ENCODE measurements at places on chromosomes 16 and 17. TPM values are rescaled to one million over a fixed set of nuclear protein-coding genes. Genes with fewer than 3 reads are reported as not detected.
A peak's percentile ranks its signal among the peaks of the same experiment; 100 is the strongest.

DNA sequence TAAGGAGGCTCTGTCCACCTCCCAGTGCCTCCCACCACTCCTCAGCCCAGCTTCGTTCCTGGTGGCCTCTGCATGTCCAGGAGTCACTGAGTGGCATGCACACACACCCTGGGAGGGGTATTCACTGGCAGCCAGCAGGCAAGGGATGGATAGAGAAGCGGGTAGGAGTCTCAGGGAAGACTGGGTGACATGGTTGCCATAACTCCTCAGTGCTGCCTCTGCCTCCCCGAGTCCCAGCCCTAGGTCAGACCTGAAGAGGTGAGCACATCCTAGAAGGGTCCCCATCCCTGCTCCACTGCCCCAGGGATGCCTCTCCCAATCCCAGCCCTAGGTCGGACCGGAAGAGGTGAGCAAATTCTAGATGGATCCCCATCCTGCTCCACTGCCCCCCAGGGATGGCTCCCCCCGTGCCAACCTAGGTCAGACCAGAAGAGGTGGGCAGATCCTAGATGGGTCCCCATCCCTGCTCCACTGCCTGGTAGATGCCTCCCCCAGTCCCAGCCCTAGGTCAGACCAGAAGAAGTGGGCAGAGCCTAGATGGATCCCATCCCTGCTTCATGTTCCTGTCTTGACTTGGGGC is 197.0 kb downstream of the IRF8 start:
- no peak for DNase-seq
- H3K27ac ChIP-seq, result no peak overlapping the region
- no peaks in the 10 kb centered on the region for H3K36me3 ChIP-seq
- no peak overlapping the region for H3K4me3 ChIP-seq
- no peaks in the 10 kb centered on the region for H3K4me1 ChIP-seq

CTRB1 gene
- total RNA-seq, result not detected

DNA sequence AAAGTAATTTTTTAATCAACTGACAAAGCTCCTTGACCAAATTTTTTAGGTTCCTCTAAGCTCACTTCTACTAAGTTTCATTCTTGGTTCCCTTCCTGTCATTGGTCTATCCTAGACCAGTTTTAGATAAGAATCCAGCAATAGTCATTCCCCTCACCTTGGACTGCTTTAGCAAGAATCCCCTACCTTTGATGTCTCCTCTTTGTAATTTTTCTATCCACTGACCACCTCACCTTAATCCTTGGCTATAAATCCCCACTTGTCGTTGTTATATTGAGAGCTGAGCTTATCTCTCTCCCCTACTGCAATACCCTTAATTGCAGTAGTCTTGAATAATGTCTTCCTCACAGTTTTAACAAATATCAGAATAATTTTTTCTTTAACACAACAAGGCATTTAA is 107.2 kb downstream of the USP32 start:
- H3K27ac ChIP-seq, result no peak overlapping the region
- DNase-seq, result no peak
- 0 out of 2 replicates have a peak, but pooled peaks cover 12% of the 10 kb centered on the region for H3K36me3 ChIP-seq

- DNase-seq, result peak; percentile 92
- peaks cover 57% of the 10 kb centered on the region for H3K4me1 ChIP-seq
- no peaks in the 10 kb centered on the region for H3K27me3 ChIP-seq
These were observed 45.9 kb downstream of the ABAT start for GRCh38 chr16:8720080-8720966.

- no peak overlapping the region for H3K27ac ChIP-seq
- no peaks in the 10 kb centered on the region for H3K36me3 ChIP-seq
- H3K4me3 ChIP-seq, result no peak overlapping the region
- H3K4me1 ChIP-seq, result no peaks in the 10 kb centered on the region
These were observed 35.2 kb downstream of the CIBAR2 start for GRCh38 chr16:85077039-85077438.

GRCh38 chr17:80545499-80545826 is 825 bp downstream of the RPTOR start:
- peak; percentile 39 for DNase-seq
- peaks cover 11% of the 10 kb centered on the region for H3K4me1 ChIP-seq
- H3K27ac ChIP-seq, result peak overlapping the region; percentile 82
- H3K4me3 ChIP-seq, result peak overlapping the region; percentile 98

DNA sequence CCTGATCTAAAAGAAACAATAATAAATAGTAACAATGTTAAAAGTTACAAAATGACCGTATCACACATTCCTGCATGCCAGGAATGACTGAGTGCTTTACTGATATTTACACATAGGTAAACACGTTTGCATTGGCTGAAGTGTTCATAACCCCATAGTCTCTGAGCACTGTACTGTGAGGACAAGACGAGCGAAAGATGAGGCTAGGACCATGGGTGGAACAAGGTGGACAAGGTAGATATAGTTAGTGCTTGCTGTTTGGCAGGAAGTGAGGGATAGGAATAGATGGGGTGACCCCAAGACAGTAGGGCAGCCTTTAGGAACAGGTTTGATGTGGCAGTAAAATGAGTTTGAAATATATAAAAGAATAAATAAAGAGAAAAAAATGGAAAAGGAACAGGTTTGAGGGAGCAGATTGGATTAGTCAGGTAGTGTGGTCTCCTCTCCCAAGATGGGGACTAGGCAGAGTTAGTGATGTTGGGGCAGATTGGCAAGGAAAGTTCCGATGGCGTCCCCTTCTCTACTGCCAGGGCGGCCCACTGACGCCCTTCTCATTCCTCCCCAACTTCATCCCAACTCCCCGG is 452 bp upstream of the E2F4 start:
- peaks cover 16% of the 10 kb centered on the region for H3K4me1 ChIP-seq
- H3K27ac ChIP-seq, result no peak overlapping the region
- peaks cover 29% of the 10 kb centered on the region for H3K36me3 ChIP-seq
- no peaks in the 10 kb centered on the region for H3K27me3 ChIP-seq

- H3K4me1 ChIP-seq, result no peaks in the 10 kb centered on the region
- DNase-seq, result no peak
- no peaks in the 10 kb centered on the region for H3K36me3 ChIP-seq
- H3K27ac ChIP-seq, result no peak overlapping the region
- no peaks in the 10 kb centered on the region for H3K27me3 ChIP-seq
These were observed 28.0 kb downstream of the NFAT5 start for GRCh38 chr16:69593751-69594255.

DNA sequence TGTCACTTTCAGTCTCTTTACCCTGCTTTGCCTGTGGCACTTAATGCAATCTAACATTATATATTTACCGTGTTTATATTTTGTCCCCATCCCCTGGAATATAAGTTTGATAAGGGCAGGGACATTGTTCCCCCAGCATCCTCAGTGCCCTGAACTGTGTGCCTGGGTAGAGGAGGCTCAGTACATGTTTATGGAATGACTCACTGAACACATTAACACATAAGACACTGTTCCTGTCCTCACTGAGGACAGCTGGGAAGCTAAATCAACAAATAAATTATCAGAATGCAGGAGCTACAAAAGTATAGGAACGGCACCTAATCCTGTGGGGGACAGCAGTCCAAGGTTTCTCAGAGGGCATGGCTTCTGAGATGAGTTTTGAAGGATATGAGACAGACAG is 27.8 kb downstream of the GRIN2A start:
- no peak for DNase-seq
- no peaks in the 10 kb centered on the region for H3K27me3 ChIP-seq
- no peaks in the 10 kb centered on the region for H3K4me1 ChIP-seq
- H3K4me3 ChIP-seq, result no peak overlapping the region

DNA sequence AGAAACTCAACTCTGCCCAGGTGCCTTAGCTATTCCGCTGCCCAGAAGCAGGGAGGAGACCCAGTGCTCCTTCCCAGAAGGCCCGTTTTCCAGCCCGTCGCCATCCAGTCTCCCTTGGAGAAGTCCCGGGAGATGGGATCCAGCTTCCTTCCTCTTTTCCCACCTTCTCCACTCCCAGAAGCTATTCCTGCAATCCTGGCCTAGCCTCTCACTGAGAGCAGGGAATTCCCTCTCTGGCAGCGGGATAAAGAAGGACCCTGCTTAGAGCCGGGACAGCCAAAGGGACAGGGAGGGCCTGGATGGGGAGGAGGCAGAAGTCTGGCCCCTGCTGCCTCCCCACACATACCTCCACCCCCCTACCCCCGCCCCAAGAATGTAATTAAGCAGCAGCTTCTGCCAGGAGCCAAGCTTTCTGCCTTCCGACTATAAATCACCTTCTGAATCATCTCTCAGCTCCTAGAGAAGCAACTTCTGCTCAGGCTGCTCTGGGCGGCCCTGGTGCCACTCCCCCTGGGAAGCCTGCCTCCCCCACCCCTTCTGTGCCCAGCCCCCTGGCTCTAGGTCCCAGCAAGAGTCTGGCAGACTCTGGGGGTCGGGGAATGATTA is 6.4 kb downstream of the WNT3 start:
- peaks cover 12% of the 10 kb centered on the region for H3K27me3 ChIP-seq
- no peak for DNase-seq

BCL7C gene
- total RNA-seq, result 30.3 TPM

CXCL16 gene
- total RNA-seq, result not detected

LHX1 gene
- total RNA-seq, result 0.43 TPM

DNA sequence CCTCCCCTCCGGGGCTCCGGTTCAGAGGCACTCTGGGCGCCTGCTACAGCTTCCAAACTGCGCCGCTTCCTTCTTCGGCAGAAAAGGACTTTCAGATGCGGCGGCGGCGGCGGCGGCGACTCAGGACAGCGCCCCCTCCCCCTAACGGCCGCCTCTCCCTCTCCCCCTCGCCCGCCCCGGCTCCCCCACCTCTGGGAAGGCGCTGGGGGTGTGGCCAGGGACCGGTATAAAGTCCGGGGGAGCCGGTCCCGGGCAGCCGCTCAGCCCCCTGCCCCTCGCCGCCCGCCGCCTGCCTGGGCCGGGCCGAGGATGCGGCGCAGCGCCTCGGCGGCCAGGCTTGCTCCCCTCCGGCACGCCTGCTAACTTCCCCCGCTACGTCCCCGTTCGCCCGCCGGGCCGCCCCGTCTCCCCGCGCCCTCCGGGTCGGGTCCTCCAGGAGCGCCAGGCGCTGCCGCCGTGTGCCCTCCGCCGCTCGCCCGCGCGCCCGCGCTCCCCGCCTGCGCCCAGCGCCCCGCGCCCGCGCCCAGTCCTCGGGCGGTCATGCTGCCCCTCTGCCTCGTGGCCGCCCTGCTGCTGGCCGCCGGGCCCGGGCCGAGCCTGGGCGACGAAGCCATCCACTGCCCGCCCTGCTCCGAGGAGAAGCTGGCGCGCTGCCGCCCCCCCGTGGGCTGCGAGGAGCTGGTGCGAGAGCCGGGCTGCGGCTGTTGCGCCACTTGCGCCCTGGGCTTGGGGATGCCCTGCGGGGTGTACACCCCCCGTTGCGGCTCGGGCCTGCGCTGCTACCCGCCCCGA is at the start of gene IGFBP4:
IGFBP4 (plus strand) TSS at position 255 of the 792 bp plus-strand sequence; CDS start at position 541, 286 bp downstream.
- peak within 1 kb of the TSS; percentile 49 for H3K4me3 ChIP-seq
- DNase-seq, result peak; percentile 55
- no peaks in the 10 kb centered on the region for H3K27me3 ChIP-seq
- H3K36me3 ChIP-seq, result no peaks in the 10 kb centered on the region
- peaks cover 9% of the 10 kb centered on the region for H3K4me1 ChIP-seq

- H3K4me1 ChIP-seq, result no peaks in the 10 kb centered on the region
- no peaks in the 10 kb centered on the region for H3K27me3 ChIP-seq
- H3K36me3 ChIP-seq, result no peaks in the 10 kb centered on the region
These were observed 112.0 kb downstream of the LITAF start for GRCh38 chr16:11474617-11475291.

RMI2 gene
- 33.0 TPM for total RNA-seq

MRPL12 gene
- 93.7 TPM for total RNA-seq

DNA sequence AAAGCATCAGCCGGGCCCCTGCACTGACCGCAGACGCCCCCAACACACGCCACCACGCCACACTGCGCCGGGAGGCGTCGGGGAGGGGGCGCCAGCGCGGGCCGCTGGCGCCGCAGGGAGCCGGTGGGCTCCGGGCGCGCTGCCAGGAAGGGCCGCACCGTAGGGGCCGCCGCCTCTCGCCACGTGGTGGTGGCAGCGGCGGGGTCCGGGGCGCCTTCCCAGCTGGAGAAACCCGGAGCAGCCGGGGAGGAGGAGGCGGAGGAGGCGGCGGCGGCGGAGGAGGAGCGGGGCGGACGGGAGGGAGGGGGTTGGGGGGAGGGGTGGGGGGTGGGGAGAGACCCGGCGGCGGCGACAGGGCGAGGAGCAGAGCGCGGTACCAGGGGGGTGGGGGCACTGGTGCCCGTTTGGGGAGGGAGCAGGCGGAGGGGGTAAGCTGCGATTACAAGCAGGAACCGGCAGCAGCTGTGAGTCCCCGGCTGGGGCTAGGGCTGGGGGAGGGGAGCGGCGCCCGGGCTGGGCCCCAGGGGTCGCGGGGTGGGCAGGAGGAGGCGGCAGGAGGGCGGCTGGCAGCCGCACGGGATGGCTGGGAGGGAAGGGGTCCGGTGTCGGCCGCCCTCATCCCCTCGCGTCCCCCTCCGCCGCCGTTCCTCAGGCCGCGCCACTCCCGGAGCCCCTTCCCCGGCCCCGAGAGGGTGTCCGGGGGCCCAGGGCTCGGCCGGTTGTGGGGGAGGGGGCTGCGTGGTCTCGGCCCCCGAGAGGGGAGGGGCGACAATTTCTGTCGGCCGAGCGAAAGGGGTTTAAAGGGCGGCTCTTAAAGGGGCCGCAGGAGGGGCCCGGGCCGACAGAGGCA is at the start of gene TBKBP1:
TBKBP1 (plus strand) TSS at position 431 of the 850 bp plus-strand sequence. CDS start 1,952 bp downstream, outside the sequence.
- H3K4me1 ChIP-seq, result peaks cover 27% of the 10 kb centered on the region
- H3K27ac ChIP-seq, result peak within 1 kb of the TSS; percentile 75
- peak; percentile 81 for DNase-seq
- H3K4me3 ChIP-seq, result peak within 1 kb of the TSS; percentile 98
- H3K36me3 ChIP-seq, result no peaks in the 10 kb centered on the region

DNA sequence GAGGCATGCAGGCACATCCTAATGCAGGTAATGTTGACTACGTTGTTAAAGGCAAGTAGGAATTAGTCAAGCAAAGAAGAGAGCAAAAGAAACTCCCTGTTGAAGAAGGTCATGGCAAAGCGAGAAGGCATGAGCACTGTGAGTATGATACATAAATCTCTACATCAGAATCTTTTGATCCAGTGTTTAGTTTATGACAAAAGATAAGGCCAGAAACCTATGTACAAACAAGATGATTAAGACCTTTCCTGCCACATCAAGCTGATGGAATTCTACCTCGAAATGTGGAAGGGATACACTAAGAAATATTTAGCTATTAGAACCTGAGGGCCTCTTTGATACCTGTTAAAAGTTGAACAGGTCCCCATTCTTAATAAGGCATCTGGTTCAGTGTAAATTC is 20.2 kb downstream of the SYCE1L start:
- H3K27ac ChIP-seq, result no peak overlapping the region
- H3K4me3 ChIP-seq, result no peak overlapping the region
- no peaks in the 10 kb centered on the region for H3K36me3 ChIP-seq
- no peak for DNase-seq

GCGR gene
- total RNA-seq, result 0.04 TPM

DNA sequence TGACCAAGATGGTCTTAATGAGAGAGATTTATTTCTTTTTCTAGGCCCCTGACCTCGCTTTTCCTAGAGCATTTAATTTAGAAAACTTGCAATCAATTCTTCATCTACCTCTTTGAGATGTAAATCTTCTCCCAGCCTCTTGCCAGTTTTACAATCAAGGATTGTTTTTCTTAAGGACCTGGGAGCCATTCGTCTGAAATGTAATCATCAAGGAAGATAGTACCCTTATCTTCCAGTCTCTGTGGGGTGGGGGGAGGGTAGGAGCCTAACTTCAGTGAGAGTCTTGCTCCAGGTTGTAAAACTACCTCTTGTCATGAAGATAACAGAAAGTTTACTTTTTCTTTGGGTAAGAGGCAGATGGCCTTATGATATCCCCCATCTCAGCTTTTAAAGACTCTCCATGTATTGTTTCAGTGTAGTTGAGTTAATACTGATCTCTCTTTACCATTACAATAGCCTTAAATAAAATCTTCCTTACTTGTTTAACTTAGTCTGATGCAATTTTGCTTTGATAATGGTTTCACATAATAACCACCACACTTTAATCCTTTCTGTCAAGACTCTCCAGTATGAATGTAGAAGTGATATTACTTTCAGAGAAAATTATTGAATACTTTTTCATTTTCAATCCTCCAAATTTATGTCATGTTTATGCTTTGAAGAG is 110.2 kb upstream of the CPHXL start:
- H3K4me1 ChIP-seq, result no peaks in the 10 kb centered on the region
- no peak for DNase-seq
- no peak overlapping the region for H3K27ac ChIP-seq
- H3K4me3 ChIP-seq, result no peak overlapping the region
- no peaks in the 10 kb centered on the region for H3K27me3 ChIP-seq
- H3K36me3 ChIP-seq, result no peaks in the 10 kb centered on the region

All from SJCRH30 (cell line).